H4 (cell line): ENCODE measurements at places on chromosomes 5 and 9. TPM values are rescaled to one million over a fixed set of nuclear protein-coding genes. Genes with fewer than 3 reads are reported as not detected.

The GPR150 gene
- not detected in 2 replicates for total RNA-seq

The SEMA6A gene
- total RNA-seq, result 1.5 and 5.0 TPM in 2 replicates

The LCP2 gene
- 0.68 and 2.7 TPM in 2 replicates for total RNA-seq

The MRPS2 gene
- total RNA-seq, result 30.3 and 34.6 TPM in 2 replicates

The C9 gene
- not detected in 2 replicates for total RNA-seq

GRCh38 chr5:6837519-6838110, 124.4 kb downstream of the TENT4A start:
- DNase-seq, result no peak

DNA sequence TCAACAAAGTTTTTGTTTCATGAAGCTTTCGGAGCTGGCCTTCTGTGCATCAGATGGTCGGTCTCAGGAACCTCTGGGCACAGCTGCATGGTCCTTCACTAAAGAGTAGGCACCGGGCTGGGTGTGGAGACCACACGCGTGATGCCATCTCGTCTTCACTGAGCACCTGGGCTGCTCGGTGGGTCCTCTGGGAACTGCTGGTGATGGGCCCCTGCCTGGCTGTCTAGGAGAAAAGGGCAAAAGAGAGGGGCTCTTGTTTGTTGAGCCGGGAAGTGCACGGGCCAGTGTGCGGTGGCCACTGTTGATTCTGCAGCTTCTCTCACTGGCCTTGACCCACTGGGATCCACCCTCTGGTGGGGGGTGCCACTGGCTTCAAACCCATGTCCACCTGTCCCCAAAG, 46.0 kb downstream of the COL5A1 start:
- DNase-seq, result no peak

GRCh38 chr5:124454081-124454480, 292.4 kb downstream of the ZNF608 start:
- DNase-seq, result no peak

- no peak for DNase-seq
These were observed 45.2 kb upstream of the SHOC1 start for GRCh38 chr9:111839987-111840386.

GRCh38 chr5:165805756-165806155, 2300.3 kb downstream of the MAT2B start:
- peak; percentile 75 for DNase-seq

DNA sequence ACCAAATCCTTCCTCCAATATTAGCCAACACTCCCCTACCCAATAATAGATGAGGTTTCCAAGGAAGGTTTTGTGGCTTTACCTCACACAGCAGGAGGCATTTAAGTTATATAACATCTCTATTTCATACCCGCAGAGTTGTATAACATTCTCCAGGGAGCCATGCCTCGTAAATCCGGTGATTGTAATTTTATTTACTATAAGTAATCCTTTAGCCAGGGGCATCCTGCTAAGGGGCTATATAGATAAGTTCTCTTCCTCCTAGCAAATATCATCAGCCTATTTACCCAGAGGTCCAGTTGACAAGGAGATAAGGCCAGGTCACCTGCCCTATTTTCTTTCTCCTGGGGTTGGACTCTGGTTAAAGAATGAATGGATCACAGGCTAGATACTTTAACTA, 2051.0 kb downstream of the EFNA5 start:
- DNase-seq, result peak; percentile 8

GRCh38 chr9:31185831-31186230, 1198.6 kb upstream of the ACO1 start:
- DNase-seq, result no peak

GRCh38 chr5:112013660-112014059, 256.7 kb upstream of the NREP start:
- no peak for DNase-seq

GRCh38 chr9:18438951-18439350, 35.0 kb upstream of the ADAMTSL1 start:
- DNase-seq, result no peak

DNA sequence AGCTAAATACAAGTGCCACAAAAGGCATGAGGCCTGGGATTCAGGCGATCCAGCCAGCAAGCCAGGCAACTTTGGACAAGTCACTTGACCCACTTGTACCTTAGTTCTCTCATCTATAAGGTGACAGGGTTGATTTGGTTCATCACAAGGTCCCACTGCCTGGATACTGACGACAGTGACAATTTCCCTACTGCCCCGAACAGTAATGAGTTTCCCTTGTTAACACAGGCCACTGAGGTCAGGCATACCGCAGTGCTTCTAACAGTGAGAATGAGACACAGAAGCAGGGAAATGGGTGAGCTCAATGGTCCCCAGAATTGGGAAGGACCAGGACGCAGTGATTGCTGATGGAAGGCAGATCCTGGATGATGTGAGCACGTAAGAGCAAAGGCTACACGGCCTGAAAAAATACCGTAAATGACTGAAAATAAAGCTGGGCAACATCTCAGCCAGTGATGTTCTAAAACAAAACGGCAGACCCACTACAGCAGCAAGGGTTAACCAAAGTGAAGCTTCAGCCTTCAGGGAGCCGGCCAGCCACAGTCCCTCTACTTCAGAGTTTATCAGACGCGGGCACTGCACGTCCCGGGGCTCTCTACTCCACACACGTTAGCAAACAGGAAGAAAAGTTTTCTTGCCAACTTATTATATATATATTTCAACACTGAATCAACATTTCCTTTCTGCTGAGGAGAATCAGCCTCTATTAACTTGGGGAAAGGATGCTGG, 846 bp downstream of the MGAT1 start:
- no peak for DNase-seq

DNA sequence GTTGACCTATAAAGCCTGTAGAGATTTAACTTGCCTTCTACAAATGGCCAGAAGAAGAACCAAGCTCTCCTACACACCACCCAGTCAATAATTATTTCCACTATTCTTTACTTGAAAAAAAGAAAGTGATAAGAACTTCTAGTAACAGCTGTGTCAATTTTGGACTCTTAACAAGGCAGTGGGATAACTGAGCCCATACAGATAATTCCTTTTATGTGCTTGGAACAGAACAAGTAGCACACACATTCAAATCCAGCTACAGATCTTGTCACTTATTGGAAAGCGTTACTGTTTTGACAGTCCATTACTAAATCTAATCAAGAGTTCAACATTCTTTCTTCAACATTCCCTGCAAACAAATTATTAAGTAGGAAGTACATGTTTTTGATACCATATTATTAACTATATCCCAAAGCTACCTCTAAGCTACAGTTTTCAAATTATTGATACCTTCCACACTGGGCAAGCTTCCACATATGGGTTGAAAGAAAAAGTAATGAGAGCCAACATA, 6.3 kb downstream of the PTGER4 start:
- no peak for DNase-seq

- DNase-seq, result peak; percentile 40
These were observed 2.4 kb downstream of the EGR1 start for GRCh38 chr5:138467711-138468132.

GRCh38 chr5:68305223-68305870, 89.8 kb downstream of the PIK3R1 start:
- DNase-seq, result no peak

DNA sequence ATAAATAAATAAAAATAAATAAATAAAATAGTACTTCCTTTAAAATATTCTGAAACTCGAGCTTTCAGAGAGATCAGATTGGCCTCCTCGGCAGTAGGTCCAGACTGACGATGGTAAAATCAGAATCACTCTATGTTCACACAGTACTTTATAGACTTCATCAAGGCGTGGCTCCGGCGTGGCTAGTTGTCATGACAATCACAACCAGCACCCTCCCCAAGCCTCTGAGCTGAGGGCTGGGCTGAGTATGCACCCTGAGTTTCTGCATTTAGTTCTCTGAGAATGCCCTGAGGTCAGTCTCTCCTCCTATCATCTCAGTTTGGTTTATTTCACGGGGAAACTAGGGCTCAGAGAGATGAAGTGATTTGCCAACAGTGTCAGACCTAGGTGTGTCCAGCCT, 43.3 kb upstream of the BARHL1 start:
- DNase-seq, result no peak

- DNase-seq, result no peak
These were observed 74.3 kb downstream of the EPB41L4B start for GRCh38 chr9:109246533-109246932.

GRCh38 chr9:91833096-91833877, 116.7 kb downstream of the ROR2 start:
- DNase-seq, result no peak

- no peak for DNase-seq
These were observed 179.0 kb upstream of the CDH9 start for GRCh38 chr5:27217155-27217956.

DNA sequence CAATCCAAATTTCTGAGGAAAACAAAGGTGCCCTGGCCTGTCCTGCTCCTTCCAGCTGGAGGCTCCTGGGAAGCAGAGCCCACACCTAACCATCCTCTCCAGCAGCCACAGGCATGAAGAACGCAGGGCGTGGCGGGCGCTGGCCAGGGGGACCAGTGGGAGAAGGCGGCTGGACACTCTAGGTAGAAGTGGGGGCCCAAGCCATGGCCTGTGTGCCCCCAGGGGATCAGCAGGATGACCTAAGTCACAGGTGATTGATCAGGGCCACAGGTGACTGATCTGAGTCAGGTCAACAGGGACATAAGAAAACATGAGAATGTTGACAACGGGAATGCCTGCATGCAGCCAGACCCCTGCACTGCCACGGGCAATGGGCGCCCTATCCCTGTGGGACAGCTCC, 3.4 kb downstream of the QSOX2 start:
- no peak for DNase-seq

DNA sequence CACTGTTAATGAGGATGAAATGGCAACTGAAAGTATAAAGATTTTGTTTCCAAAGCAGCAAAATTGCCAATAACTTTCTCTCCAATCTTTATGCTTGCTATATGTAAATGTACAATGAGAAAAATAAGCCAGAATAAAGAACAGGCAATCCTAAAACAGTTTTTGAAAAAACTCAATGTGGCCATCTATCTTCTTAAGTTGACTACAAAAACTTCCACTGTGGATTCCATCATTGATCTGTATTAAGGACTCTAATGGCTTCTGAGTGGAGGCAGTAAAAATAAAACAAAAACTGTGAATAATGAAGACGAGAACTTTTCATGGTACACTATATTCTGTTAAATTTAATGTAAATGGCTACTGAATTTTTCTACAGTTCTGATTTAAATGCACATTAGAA, 382.9 kb downstream of the TMEM232 start:
- no peak for DNase-seq

- DNase-seq, result no peak
These were observed 108.8 kb upstream of the LRRTM2 start for GRCh38 chr5:138983984-138984383.

GRCh38 chr5:31702712-31703111, 63.8 kb downstream of the PDZD2 start:
- no peak for DNase-seq

DNA sequence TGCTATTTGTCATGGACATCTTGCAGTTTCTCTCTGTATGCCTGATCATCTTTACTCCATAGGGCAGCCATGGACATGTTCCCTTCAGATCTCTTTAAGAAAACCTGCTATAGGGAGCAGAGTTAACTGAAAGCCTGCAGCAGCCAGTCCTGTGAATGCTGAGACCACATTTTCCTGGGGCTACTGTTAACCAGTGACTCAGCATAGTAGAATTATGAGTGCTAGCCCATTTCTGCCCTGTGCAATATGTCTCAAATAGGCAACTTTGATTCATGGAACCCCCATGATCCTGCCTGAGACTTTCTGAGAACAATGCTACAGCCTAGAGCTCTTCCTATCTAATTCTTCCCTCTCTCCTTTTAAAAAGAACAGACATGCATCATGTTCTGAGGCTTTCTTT, 624.2 kb downstream of the CHSY3 start:
- no peak for DNase-seq

DNA sequence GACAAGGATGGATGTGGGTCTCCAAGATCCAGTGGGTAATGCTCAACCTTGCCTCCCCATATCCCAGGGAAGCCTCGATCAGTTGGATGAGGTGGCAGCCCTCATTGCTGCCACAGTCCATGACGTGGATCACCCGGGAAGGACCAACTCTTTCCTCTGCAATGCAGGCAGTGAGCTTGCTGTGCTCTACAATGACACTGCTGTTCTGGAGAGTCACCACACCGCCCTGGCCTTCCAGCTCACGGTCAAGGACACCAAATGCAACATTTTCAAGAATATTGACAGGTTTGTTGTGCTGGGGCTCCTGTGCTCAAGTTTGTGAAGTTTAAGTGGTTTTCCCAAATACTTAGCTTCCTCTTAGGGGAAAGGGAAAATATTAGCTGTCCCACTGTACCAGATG, 74.0 kb downstream of the WDR41 start:
- DNase-seq, result no peak

DNA sequence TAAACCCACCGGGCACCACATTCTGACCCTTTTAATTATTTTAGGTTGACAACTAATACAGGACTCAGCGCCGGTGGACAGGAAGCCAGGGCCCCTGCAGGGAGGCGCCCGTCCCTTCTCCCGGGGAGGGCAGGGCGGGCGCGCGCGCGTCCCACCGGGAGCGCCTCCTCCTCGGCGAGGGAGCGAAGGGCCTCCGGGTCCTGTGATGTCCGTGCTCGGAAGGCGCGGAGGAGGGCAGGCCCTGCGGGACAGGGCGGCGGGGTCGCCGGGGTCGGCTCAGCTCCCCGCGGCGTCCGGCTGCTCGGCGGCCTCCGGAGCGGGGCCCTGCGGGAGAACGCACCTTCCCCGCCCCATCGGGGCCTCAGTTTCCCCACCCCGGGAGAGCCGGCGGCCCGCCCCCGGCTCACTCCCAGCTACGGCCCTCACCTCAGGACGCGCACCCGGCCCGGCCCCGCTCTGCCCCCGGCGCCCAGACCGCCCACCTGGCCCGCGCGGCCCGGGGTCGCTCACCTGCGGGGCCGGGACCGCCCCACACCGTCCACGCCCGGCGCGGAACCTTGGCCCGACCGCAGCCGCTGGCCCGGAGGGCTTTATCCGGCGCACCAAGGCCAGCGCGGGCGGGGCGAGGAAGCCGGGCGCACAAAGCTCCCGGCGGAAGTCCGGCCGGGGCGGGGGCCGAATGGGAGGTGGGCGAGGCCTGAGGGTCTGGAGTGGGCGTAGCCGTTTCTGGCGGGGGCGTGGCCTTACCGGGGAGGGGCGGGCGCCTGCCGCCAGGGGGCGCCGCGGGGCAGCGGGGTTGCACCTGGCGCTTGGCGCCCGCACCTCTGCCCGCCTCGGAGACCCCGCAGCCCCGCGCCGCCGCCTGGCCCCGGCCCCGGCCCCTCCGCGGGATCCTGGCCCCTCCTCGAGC, at the start of the genes EXD3 and NOXA1:
TSS of gene EXD3 (minus strand) at position 559 of the 910 bp plus-strand sequence. CDS start 27,805 bp downstream, outside the sequence.
TSS of gene NOXA1 (plus strand) at position 790 of the 910 bp plus-strand sequence. CDS start 137 bp downstream, outside the sequence.
- peak; percentile 74 for DNase-seq

DNA sequence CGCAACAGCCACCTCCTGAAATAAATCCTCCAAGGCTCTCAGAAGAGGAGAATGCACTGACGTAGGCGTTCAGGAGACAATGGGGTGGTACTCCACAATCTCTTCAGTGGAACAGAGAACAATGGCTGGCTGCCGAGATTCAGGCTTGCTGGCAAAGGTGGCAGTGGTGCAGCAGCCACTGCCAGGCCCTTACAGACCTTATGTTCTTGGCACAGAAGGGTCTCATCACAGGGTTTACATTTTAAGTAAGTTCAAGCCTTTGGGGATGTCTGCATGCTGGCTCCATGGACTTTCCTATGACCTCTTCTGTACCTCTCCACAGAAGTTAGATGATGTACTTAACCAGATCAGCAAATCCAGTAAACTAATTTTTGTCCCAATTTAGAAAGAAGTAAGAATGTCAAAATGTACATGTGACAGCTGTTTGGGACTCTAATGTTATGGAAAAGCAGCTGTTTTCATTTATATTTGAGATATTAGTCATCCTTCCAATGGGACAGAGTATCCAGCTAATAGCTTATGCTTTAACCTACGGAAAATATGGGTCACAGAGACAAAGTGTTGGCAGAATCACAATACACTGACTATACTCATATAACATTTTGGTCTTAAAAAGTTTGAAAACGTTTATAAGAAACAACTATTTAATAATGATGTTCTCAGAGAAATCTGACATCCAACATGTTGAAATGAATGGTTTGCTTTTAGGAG, 180.9 kb downstream of the MAPKAP1 start:
- DNase-seq, result no peak
